WTC11 (cell line): ENCODE measurements at places on chromosomes 1 and 21. TPM values are rescaled to one million over a fixed set of nuclear protein-coding genes. Genes with fewer than 3 reads are reported as not detected.

DNA sequence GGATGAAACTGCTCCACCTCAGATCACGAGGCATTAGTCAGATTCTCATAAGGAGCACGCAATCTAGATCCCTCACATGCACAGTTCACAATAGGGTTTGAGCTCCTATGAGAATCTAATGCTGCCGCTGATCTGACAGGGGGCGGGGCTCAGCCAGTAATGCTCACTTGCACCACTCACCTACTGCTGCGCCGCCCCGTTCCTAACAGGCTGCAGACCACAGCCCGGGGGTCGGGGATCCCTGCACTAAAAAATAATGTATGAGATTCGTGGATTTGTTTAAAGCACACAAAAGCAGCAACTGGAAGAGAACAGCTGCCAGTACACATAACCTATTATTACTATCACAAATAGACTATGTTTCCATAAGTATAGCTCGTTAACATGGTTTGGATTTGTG lies 72.9 kb downstream of the HLCS start:
- DNase-seq: no peak

DNA sequence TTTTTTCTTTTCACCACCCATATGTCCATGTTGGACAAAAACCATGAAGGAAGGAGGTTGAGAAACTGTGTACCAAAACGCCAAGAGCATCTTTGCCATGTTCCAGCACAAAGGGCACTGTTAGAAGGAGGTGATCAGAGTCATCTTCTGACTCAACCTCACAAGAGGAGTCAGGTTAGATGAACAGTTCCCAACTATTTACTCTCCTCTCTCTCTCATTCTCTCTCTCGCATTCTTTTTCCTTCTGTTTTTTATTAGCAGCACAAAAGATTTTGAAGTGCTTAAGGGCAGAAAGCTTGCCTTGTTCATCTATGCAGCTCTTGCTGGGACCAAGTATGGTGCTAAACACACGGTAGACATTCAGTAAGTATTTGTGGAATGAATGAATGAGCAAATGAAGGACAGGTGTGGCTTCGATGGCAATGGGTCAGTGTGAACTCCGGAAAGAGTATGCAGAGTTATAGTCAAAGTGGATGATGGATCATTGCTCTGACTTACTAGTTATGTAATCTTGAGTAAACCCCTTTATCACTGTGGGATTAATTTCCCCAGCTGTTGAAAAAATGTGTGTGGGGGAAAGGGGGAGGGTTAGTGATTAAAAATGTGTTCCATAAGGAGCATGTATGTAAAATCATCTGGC lies 33.9 kb downstream of the DDR2 start:
- DNase-seq: no peak

- DNase-seq: no peak
Measured at GRCh38 chr1:9942399-9942938, 722 bp downstream of the LZIC start.

- no peak for DNase-seq
Measured at GRCh38 chr1:77415579-77415978, 133.8 kb downstream of the AK5 start.

The CSTB gene
- total RNA-seq: 35.2 to 38.6 TPM (median 36.1 TPM) in 3 replicates
